ENCODE measurements at places on chromosomes 2 and 18. TPM values are rescaled to one million over a fixed set of nuclear protein-coding genes. Genes with fewer than 3 reads are reported as not detected.

Gene RMND5A
- total RNA-seq: 41.8 TPM

Gene SERPINB5
- total RNA-seq: not detected

Gene UGT1A7
- total RNA-seq: not detected

Gene UGT1A3
- total RNA-seq: not detected

Gene CAPN10
- 50.9 TPM for total RNA-seq

Gene TNFAIP6
- total RNA-seq: 4.8 TPM

Gene GCA
- total RNA-seq: 27.1 TPM

Gene TEX44
- total RNA-seq: not detected

Gene INHBB
- 21.9 TPM for total RNA-seq

Gene ARHGAP15
- total RNA-seq: 47.4 TPM

Gene PASK
- total RNA-seq: 7.4 TPM

Gene COLEC11
- total RNA-seq: 6.7 TPM

Gene CCDC178
- total RNA-seq: 8.7 TPM

Gene LIMS2
- 95.7 TPM for total RNA-seq

Gene KCNIP3
- total RNA-seq: 61.2 TPM

Gene KIAA2012
- total RNA-seq: not detected

Gene CBLN2
- not detected for total RNA-seq

Gene ACTG2
- total RNA-seq: 20.1 TPM

Gene PTPRN
- not detected for total RNA-seq

Gene PTPN18
- 51.5 TPM for total RNA-seq

Gene SCN9A
- total RNA-seq: 20.7 TPM

Gene MAP2
- total RNA-seq: 31.7 TPM
